Stimulated activated CD8-positive, alpha-beta memory T cell treated with anti-CD3 and anti-CD28 coated beads, Interleukin-2, amount 100 ng/mL, for 1 hour (primary cell): ENCODE measurements at places on chromosomes 11 and 22.

GRCh38 chr11:33358150-33358831 lies 101.1 kb downstream of the HIPK3 start:
- no peak for DNase-seq

- no peak for DNase-seq
These were observed 458 bp downstream of the OSBPL5 start for GRCh38 chr11:3164552-3165151.

DNA sequence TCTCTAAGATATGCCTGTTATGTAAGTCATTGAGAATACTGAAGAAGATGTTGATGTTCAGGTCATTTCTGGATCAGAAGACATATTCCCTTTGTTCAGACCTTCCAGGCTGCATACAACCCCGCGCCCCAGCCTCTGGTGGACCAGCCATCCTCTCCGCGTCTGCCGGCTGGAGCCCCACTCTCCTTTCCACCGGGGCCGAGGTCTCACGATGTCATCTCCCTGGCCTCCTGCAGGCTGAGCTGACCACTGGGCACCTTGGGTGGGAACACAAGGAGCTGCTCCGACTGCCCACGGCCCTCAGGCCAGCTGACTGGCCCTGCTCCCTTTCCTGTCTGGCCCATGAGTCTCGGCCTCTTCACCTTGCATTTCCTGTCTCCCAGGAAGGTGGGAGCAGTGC lies 124.6 kb downstream of the SHANK2 start:
- no peak for DNase-seq

- no peak for DNase-seq
These were observed 84.6 kb upstream of the IZUMO1R start for GRCh38 chr11:94219771-94220170.

GRCh38 chr22:44850946-44851345 lies 98.6 kb downstream of the ARHGAP8 start:
- no peak for DNase-seq

- no peak for DNase-seq
These were observed 218.7 kb downstream of the FAM76B start for GRCh38 chr11:95570845-95571244.

GRCh38 chr11:91314521-91314920 lies 910.1 kb upstream of the FAT3 start:
- no peak for DNase-seq

- peak; percentile 13 for DNase-seq
These were observed at the start of gene MYRF for GRCh38 chr11:61752117-61752924. Gene MYRF (plus strand): TSS chr11:61752636. CDS start chr11:61752745, 109 bp downstream.

GRCh38 chr11:124108156-124108555 lies 7.1 kb upstream of the VWA5A start:
- no peak for DNase-seq
